Stimulated activated CD8-positive, alpha-beta memory T cell treated with anti-CD3 and anti-CD28 coated beads, Interleukin-15, amount 100 ng/mL, for 24 hours (primary cell): ENCODE measurements at places on chromosomes 1 and 21.

GRCh38 chr1:234400773-234401172 lies 27.5 kb downstream of the COA6 start:
- no peak for DNase-seq

DNA sequence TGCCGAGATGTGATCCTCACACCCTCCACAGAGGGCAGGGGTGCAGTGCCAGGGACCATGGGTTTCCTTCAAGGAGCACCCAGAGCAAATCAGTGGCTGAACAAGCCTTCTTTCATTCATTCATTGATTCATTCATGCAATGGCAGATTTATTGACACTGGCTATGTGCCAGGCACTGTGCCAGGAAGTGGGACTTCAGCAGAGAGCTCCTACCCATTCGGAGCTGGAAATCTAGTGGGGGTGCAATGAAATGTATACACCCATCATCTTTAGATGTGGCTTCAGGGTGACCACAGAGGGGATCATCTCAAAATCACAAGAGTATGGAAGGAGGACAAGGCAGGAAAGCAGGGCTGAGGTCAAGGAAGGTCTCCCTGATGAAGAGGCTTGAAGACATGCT lies 18.9 kb downstream of the SLC6A9 start:
- no peak for DNase-seq

DNA sequence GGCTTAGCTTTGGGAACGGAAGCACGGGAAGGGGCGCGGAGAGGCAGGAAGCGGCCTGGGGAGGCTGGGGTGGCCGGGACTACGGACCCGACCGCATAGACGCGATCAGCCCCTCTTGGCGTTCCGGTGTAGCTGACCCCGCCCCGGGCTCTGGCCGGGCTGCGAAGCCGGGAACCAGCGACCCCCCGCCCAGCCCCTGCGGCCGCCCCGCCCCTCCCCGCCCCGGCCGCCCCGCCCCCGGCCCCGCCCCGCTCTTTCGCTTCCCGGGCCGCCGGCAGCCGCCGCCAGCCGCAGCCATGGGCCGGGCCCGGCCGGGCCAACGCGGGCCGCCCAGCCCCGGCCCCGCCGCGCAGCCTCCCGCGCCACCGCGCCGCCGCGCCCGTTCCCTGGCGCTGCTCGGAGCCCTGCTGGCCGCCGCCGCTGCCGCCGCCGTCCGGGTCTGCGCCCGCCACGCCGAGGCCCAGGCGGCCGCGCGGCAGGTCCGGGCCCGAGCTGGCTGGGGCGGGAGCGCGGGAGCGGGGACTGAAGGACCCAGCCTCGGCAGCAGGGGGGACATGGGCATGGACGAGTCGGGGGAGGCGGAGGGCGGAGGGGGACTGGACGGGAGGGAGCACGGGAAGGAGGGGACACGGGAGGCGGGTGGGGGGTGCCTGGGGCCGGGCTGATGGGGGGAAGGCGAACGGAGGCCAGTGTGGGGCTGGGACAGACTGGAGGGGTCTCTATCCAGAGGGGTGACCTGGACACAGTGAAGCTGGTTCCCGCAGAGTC lies at the start of gene SELENON:
SELENON (plus strand) TSS at position 259 of the 768 bp plus-strand sequence; CDS start at position 297, 38 bp downstream.
- no peak for DNase-seq

DNA sequence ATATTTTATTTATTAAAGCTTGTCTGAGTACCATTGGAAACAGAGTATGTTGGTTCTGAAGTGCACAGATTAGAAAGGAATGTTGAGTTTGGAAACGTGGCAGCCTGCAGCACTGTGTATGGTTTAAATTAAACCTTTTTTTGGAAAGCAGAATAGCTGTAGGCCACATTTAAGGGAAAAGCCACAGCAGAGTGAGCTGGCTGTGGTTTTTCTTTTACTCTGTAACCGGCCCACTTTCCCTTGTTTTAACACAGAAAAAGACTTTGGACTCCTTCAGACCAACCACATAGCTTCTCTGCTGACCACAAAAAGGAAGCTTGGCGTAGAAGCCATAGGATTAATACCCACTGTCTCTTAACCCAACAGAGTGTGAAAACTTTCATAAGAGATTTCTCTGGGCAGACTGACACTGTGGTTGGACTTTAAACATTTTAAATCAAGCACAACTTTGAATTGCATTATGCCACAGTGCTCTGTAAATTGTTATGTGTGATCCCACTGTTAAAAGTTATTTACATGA lies 75.2 kb downstream of the NFIA start:
- DNase-seq: no peak

- DNase-seq: no peak
These were observed 21.9 kb downstream of the TSNAX start for GRCh38 chr1:231550448-231550781.

DNA sequence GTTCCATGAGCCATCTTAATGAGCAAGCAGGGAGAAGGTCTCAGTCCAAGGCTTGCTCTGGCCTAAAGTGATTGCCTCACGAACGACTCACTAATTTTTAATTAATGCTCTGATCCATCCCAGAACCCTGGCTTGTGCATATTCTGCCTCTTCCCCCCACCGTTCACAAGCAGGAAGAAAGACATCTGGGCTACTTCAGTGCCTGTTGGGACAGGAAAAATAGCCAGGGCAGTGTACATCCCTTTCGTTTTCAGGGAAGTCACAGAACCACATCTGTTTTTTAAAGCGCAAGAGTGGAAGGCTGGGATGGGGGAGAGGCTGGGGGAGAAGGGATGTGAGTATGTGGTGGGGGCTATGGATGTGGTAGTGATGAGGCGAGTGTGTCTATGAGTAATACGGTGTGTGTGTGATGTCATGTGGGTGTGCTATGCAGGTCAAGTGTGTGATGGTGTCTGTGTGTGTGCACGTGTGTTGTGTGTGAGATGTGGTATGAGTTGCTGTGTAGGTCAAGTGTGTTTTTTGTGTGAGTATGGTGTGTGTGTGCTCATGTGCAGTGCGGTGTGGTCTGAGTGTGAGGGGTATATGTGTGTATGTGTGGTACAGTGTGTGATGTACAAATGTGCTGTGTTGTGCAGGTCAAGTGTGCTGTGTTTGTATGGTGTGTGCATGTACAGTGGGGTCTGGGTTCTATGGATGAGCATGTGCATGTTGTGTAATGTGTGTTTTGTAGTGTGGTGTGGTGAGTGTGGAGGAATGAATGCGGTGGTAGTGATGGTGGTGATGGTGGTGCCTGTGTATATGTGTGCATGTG lies 64.9 kb upstream of the SYT6 start:
- DNase-seq: no peak
